ENCODE measurements at places on chromosomes 16 and 17. TPM values are rescaled to one million over a fixed set of nuclear protein-coding genes. Genes with fewer than 3 reads are reported as not detected.

The FAM171A2 gene
- 3.2 TPM for total RNA-seq

The CHRNE gene
- total RNA-seq, result under 0.01 TPM

The SHISA9 gene
- under 0.01 TPM for total RNA-seq

The AIPL1 gene
- total RNA-seq, result not detected

The PIRT gene
- not detected for total RNA-seq

The BCL6B gene
- total RNA-seq, result not detected

The CCT6B gene
- 1.7 TPM for total RNA-seq

The TNFSF12 gene
- total RNA-seq, result 2.7 TPM

The MRPS23 gene
- total RNA-seq, result 41.7 TPM

All from IMR-90 (cell line).